ENCODE measurements at places on chromosomes 7 and 10.

DNA sequence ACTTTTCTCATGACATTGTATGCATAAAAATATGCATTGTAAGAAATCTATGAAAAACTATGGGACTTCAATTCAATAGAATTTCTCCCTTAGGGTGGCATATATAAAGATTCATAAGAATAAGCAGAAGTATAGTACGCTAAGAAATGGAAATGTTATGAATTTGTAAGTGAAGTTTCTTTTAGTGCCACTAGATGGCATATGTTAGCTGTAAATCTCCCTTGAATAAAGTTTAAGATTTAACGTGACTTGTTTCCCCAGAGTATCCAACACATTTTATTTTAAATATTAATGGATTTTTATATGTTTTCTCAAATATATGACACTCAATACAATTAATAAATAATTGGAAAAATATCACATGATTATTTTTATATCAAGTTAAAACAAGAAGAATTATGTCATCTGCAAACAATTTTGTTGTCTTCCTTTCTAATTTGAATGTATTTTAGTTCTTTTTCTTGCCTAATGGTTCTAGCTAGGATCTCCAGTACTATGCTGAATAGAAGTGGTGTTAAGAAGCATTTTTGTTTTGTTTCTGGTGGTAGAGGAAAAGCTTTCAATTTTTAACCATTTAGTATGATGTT, 287.2 kb downstream of the HGF start:
- DNase-seq: peak; percentile 80

GRCh38 chr7:13240349-13240748, 552.9 kb downstream of the ARL4A start:
- DNase-seq: peak; percentile 19

DNA sequence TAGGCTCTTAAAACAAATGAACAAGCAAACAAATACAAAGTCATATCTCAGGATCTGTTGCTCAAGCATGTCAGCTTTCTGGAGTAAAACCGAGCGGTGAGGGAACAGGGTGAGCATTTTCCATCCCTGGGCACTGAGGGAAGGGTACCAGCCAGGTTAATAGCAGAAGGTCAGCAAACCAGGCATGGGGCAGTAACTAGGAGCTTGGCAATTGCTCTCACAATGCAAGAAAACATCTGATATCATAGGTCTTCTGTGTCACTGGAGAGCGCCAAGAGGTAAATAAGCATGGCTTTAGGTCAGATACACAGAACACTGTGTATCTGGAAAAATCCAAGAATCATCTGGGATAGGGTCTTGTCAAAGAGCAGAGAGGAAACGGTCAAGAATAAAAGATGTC, 521.7 kb upstream of the AUTS2 start:
- DNase-seq: no peak

GRCh38 chr7:87036985-87037384, 22.5 kb downstream of the ELAPOR2 start:
- DNase-seq: no peak

DNA sequence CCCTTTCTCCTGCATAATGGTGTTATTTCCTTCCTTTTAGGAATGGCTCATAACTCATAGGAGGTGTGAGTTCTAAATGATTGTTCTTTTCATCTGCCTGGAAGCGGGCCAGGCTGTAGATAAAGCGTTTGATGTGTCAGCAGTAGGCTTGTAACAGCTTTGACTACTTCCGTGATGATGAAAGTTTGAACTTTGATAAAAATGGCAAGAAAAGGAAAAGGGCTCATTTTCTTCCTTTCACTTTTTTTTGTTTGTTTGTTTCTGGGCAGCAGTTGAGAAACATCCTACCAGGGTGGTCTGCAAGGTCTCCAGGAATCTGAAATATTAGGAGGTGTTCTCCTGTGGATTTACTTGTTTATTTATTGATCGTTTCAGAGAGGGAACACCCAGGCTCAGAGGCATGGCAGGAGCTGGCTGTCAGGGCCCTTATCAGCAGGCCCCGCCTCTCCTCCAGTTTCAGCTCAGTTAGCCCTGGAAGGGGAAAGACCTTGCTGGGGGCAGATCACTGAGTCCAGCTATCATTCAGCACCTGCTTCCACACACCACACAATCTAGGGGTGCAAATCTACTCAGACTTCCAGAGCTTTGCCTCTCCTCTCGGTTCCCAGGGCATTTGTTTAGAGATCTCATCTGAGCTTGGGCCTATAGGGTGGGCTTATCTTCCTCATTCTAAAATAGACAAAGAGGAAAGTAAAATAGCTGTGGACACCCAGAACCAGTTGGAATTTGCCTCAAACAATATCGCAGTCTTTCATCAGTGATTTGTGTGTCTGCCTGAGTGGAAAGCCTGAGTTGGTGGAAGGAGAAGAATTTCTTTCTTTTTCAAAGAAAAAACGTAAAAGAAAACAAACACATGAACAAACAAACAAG, 130.9 kb downstream of the BMPER start:
- DNase-seq: peak; percentile 27

GRCh38 chr10:112374724-112375541, 1.0 kb downstream of the ACSL5 start:
- no peak for DNase-seq

- DNase-seq: no peak
Observed at GRCh38 chr10:99779335-99779734, 3.1 kb upstream of the ABCC2 start.

DNA sequence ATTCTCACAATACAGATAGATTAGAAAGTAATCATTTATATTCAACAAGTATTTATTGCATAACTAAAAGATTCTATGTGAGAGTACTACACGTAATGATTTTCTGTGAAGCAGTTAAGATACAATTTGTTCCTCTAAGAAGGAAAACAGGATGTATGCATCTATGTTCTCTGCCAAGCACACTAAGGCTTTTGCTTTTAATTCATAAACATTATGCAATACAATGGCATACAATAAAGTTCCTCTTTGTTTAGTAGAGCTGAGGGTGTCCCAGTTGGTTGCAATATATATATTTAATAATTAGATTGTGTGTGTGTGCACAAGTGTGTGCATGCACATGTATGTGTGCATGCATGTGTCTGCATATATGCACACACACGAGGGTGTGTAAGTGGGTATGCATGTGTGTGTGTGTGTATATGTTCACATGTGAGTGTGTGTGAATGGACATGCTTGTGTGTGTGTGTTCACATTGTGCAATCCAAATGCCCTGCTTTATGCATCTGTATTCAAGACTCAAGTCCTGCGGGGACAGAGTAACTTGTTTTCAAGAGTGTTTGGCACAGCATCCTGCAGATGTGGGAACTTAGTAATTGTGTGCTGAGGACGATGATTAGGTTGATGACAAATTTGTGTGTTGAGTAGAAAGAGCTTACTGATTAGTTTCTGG, 481.5 kb upstream of the KLF6 start:
- DNase-seq: no peak

GRCh38 chr7:44639671-44640321, 33.4 kb downstream of the OGDH start:
- no peak for DNase-seq

DNA sequence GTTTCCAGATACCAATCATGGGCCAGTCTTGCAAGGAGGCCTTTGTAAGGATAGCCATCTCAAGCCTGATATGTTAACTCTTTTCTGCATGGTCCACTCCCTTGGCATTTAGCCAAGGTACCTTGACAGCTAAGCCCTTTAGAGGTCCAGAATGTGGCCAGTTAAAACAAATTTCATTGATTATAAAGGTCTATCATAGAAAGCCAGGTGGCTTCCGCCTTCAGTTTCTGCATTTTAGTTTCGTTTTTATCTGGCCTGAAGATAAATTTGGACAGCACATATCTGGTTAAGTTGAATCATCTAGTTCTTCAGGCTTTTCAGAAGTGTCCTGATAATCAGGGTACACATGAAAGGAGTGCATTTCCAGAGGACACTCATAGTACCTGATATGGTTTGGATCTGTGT, 30.7 kb downstream of the ANKIB1 start:
- no peak for DNase-seq

- DNase-seq: no peak
Observed at GRCh38 chr10:18144396-18144795, 4.2 kb downstream of the CACNB2 start.

DNA sequence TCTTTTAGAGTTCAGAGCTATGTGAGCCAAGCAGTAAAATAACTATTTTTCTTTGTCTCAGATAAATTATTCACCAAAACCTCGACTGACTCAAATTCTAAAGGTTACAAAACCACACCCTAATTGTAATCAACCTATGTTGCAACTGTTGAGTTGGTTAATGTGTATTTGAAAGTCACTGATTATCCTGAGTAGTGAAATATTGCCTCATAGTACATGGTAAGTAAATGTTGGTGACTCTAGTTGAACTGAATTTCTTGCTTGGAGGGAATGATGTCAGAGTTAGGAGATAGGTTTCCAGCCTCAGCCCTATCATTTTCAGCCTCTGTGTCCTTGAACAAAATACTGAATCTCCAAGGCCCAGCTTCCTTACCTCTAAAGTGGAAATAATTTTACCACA, 3.0 kb upstream of the CYP2C18 start:
- DNase-seq: no peak

DNA sequence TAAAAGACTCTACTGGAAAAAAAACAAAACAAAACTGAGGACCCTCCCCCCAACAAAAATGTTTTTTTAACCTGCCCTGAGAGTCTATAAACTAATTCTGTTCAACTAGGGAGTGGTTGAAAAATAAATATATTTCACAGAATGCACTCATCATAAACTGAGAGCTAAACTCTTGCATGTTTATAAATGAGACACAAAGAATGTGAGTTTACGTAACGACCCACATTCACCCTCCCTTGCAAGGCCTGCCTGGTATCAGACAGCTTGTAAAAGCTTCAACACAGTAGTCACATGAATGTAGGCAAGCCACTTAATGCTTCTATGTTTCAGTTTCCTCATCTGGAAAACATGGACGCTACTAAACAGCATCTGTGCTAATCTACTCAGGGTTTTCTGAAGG, 50.3 kb downstream of the JAZF1 start:
- DNase-seq: no peak

DNA sequence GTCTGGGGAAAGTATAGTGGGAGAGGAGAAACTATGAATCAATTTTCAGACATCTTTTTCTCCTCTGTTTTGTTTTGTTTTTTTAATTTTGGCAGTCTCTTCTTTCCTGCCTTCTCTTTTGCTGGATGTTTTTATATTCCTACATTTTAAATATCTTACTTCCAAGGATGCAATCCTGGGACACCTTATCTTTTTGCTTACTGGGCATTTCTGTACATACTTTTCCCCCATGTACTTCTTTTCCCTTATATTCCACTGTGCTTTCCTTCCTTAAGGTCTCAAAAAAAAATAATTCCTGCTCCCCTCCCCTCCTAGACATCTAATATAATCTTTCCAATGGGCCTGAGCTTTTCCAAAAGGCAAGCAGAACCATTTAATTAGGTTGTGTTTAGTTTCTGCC, 701.1 kb downstream of the NRG3 start:
- DNase-seq: no peak

DNA sequence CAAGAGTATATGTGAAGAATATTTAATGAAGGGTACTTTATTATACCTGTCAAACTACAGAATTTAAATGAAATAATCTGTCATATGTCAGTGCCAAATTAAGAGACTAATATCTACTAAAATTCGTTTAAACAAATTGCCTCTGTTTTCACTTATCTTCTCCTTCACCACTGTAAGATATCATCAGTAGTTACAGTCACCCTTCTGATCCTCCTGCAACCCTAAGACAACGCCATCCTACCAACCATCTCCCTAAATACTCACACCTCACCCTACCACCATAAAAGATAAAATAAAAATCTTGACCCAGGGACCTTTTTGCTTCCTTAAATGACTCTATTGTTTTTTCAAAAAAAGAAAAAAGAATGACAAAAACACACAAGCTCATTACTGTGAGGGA, 20.8 kb downstream of the EZH2 start:
- DNase-seq: no peak

GRCh38 chr7:65820287-65820950, 52.5 kb upstream of the VKORC1L1 start:
- DNase-seq: no peak

GRCh38 chr10:24722676-24723385, 856 bp downstream of the ARHGAP21 start:
- peak; percentile 53 for DNase-seq

DNA sequence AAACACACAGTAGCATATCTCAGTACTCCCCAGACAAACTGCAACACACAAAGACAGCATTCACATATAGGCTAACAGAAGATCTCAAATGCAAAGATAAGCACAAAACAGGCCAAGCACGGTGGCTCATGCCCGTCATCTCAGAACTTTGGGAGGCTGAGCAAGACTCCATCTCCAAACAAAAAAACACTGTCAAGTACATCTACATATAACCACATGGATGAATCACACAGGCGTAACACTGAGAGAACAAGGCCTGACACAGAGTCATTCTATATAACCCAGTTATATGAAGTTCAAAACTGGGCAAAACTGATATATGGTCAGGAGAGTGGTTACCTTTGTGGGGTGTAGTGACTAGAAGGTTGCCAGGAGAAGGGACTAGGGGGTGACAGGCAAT, 506.4 kb downstream of the KCNMA1 start:
- no peak for DNase-seq

GRCh38 chr7:45573661-45574415, at the start of gene ADCY1:
Gene ADCY1 (plus strand): TSS chr7:45574368. CDS start chr7:45574544, 176 bp downstream.
- no peak for DNase-seq

GRCh38 chr10:53839440-53840039, 961.5 kb downstream of the PCDH15 start:
- peak; percentile 59 for DNase-seq

DNA sequence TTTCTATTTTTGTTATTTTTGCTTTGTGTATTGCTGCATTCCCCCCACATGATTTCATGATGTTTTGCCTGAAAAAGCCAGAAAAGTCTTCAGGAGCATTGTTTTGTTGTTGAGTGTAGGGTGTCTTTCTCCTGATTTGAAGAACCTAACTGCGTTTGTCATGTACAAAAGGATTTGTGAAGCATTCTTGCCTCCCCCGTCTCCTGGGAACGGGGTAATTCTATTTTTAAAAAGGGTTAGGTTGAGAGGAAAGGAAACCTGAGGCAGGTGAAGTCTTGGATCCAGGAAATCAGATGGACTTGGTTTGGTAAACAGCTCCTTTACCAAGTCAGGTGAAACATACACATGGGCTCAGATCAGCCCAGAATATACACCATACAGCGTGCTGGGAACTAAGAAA, 26.0 kb upstream of the BTBD16 start:
- DNase-seq: no peak

DNA sequence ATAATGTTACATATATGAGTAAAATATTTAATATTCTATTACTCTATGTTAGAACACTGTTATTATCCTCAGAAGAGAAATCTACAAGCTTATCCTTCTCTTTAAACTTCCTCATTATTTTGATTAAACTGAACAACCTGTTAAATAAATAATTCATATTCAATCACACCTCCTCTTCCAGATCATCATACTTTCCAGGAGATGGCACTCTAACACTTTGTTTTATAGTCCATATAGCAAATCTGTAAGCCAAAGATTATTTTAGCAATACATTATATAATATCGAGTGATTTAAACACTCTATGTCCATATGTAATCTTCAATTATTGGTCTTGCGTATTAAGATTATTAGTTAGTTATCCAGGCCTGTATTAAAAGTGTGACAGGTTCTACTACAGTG, 694.1 kb downstream of the ANKRD7 start:
- peak; percentile 80 for DNase-seq

DNA sequence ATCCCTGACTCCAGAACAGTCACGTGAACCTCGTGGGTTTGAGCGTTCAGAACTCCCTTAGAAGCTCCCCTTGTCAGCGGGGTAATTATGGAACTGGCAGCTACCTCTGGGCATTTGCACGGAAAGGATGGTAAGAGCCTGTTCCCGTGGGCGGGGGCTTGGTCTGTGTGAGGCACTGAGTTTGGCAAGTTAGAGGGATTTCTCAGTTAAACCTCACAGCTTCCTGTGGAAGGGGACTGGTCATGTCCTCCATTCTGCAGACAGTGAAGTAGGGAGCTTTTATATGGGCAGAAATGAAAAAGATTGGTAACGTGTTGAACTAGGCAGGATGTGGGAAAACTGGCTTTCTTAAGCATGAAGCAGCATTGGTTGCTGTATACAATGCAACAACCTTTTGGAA, 16.0 kb downstream of the PALD1 start:
- DNase-seq: no peak
